ENCODE measurements at places on chromosomes 7 and 10.

GRCh38 chr7:139893461-139893860, 64.4 kb downstream of the TBXAS1 start:
- no peak for DNase-seq

GRCh38 chr7:34069676-34070075, 164.3 kb downstream of the BMPER start:
- DNase-seq, result peak; percentile 29

DNA sequence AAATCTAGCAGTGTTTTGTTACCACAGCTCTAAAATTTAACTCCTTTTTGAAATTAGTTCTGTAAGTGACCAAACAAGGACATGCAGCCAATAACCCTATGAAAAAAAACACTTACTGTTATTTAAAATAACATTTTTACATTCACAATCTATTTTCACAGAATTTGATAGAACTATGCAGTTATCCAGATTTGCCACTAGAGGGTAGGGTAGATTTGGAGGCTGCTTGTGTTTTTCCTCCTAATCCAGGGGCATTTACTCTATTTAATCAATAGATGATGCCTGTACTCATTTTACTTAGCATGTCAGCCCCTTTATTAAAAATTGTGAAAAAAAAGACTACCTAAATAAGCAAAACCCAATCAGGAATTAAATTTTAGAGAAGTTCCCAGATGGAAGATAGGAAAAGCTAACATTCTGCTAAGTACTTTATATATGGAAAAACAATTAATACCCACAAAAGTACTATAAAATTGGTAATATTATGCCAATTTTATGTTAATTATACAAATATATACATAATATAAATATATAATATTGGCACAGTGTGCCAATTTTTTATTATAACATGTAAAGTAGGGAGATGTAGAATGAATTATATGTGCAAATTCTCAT, 18.1 kb upstream of the LIPK start:
- DNase-seq, result peak; percentile 10

- no peak for DNase-seq
These were observed 16.4 kb downstream of the ZNF487 start for GRCh38 chr10:43453266-43453831.

- DNase-seq, result no peak
These were observed 78.1 kb downstream of the CREM start for GRCh38 chr10:35204650-35205319.

DNA sequence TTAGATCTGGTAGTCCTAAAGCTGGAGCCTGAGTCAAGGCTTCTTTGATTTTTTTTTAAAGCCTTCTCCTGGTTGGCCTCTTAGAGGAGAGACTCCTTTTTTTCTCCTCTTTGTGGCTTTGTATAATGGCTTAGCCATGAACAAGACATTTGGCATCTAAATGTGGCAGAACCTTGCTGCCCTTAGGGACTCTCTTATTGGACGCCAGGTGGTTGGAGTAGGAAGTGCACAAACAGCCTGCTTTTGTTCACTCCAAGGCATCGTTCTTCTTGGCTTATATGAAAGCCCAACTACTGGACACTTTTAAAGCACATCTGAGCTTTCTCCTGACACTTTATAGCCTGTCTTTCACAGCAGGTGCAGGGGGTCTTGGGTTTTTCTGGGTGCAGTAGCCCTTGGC, 25.0 kb downstream of the ZPBP start:
- DNase-seq, result no peak

- DNase-seq, result no peak
These were observed 497.0 kb upstream of the FOXK1 start for GRCh38 chr7:4185136-4185535.

DNA sequence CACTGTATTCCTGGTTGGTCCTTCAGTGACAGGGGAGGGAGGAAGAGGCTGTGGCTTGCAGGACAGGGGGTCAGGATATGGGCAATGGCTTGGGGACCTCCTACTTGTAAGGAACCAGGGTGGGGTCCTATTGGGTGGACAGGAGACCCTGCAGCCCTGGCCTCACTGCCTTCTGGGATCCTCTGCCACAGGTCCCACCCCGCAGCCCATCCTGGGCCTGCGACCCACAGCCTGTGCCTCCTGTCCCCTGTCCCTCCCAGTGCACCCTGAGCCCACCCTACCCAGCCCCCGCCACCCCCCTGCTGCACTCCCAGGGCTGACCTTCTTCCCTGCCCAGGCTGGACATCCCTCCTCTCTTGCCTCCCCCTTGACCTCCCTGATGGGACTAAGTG, 58.7 kb upstream of the MYL10 start:
- DNase-seq, result no peak

GRCh38 chr7:151257990-151258389, 9.5 kb upstream of the SMARCD3 start:
- no peak for DNase-seq

GRCh38 chr10:128097783-128098182, 28.4 kb downstream of the MKI67 start:
- DNase-seq, result no peak

DNA sequence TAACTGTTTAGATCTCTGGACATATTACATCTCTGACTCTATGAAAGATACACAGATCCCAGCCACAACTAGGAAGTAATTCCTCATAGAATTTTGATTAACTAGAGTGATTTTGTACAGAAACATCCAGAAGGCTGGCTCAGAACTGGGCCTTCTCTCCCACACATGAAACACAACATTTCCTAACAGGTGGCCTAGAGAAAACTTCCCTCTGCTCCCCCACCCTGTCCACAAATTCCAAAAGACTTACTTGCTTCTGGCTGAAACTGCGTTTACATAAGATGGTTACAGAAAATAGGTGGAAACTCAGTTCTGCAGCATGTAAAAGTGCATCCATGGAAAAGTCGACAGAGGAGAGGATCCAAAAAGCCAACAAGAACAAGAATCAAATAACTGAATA, 132.9 kb downstream of the FZD1 start:
- DNase-seq, result no peak

GRCh38 chr10:85262992-85263391, 934.6 kb downstream of the CCSER2 start:
- DNase-seq, result no peak

GRCh38 chr7:74575083-74575784, 82.3 kb upstream of the GTF2I start:
- DNase-seq, result peak; percentile 38

DNA sequence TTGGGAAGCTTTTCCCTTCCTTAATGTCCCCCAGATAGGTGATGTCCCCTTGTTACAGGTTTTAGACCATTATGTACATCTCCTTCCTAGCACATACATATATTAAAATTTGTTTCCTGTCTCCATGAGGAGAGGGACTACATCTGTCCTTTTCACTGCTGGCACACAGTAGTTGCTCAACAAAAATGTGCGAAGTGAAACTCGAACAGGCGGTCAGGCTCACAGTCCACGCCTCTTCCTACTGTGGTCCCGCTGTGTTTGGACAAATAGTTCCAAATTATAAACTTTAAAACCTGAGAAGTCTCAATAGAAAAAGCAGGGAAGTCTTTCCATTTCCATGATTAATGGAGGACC, 1.2 kb upstream of the HHEX start:
- DNase-seq, result no peak

GRCh38 chr7:156166692-156167416, 354.6 kb upstream of the SHH start:
- no peak for DNase-seq

DNA sequence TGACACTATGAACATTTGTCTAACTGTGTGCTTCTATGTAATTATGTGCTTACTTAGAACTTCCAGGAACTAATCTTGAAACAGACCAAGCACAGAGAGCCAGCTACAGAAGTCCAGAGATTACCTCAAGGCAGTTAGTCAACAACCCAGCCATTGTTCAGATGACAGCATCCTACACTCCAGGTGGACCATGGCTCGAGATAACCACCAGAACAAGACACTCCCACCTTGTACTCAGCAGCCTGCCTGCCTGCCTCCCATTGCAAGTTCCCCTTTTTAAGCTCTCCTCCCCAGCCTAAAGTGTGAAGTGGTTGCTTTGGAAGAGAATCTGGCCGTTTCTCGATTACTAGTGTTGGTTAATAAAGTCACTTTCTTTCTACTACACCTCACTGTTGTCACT, 1080.6 kb upstream of the LRRN3 start:
- DNase-seq, result no peak

- no peak for DNase-seq
These were observed 986.9 kb downstream of the REEP3 start for GRCh38 chr10:64508029-64508661.

- no peak for DNase-seq
These were observed 182.6 kb upstream of the TMEM106B start for GRCh38 chr7:12028508-12028907.

- no peak for DNase-seq
These were observed 160.8 kb downstream of the ZNF438 start for GRCh38 chr10:30870896-30871295.

GRCh38 chr7:128405471-128406313, 4.1 kb downstream of the IMPDH1 start:
- DNase-seq, result no peak

DNA sequence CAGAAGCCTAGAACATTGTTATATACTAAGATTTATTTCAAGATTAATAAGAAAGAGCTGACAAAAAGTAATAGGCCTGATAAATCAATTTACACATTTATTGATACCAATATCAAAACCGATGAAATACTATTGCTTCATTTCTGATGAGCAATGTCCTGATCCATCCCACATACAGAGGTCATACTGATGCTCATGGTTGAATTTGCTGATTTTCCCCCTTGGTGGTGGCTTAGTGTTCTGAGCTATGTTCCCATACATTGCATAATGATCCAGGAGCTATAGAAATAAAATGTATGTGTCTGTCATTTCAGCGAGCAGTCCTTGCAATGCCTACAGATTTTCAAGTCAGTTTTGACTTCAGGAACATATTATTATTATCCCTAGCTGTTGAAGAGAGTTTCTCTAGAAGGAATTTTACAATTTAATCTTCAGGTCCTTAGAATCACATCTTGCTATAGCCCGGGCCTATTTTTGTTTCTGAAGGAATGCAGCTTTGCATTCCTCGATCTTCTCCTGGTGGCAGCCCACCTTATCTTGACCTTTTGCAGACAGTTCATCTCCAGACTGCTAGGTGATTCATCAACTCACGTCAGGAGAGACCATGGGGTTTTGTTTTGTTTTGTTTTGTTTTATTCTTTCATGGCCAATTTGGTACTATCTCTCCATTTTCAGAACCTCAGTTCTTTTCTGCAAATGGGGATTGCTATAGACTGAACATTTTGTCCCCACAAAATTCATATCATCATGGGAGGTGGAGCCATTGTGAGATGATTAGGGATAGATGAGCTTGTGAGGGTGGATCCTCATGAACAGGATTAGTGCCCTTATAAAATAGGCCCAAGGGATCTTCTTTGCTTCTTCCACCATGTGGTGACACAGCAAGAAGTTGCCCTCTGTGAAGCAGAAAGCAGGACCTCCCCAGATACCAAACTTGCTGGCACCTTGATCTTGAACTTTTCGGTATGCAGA, 465.6 kb upstream of the IGFBP3 start:
- DNase-seq, result no peak

- peak; percentile 43 for DNase-seq
These were observed 26.5 kb upstream of the NUB1 start for GRCh38 chr7:151315038-151315655.

DNA sequence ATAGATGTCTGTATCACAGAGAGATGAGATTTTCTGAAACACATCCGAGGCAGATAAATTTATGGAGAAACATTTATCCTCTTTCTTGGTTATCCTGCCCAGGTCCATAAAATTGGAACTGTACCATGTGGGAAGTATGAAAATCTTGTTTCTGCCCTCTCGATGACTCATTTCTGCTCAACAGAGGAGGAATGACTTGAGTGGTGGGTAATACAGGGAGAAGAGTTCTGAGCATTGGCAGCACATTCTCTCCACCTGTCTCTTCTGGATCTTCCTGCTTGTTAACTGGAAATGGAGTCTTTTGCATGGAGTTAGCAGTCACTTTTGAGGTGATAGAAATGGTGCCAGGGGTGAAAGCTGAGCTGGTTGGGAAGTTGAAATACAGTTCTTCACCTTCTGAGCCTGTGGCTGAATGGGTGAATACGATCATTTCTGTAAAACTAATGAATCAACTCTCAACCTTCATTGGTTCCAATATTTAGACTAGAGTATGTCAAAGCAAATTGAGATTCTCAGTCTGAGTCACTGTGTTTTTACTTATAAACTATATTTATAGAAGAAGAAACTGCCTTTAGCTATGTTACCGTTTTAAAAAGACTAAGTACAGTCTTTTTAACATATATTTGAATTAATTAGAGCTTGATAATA, 945.5 kb downstream of the SORCS3 start:
- DNase-seq, result no peak

- DNase-seq, result no peak
These were observed 45.3 kb downstream of the NRG3 start for GRCh38 chr10:81920213-81920829.

DNA sequence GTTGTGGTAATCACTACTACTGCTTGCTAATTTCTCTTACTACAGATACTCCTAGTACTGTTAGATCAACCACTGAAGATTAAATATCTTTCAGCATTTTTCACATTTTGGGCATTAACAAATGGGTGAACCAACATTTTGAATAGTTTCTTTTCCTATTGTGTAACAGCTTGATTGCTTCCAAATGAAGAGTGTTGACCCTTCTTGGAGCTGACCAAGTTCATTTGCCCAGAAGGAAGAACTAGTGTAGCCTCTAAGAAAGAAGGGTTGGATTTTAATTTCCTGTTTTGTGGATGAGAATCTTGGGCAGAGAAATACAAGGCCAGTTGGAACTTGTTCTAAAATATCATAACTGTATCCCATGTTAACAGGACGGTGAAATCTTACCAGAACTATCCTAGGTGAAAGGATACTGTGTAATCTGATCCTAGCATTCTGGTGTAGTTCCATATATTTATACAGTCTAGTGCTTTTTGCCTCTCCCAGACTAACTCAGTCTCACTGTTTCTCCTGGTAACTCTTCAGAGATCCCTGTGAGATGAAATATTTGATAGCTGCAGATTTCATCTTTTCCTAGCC, 37.3 kb downstream of the SND1 start:
- DNase-seq, result no peak

GRCh38 chr10:23419655-23420329, 19.1 kb upstream of the OTUD1 start:
- no peak for DNase-seq

DNA sequence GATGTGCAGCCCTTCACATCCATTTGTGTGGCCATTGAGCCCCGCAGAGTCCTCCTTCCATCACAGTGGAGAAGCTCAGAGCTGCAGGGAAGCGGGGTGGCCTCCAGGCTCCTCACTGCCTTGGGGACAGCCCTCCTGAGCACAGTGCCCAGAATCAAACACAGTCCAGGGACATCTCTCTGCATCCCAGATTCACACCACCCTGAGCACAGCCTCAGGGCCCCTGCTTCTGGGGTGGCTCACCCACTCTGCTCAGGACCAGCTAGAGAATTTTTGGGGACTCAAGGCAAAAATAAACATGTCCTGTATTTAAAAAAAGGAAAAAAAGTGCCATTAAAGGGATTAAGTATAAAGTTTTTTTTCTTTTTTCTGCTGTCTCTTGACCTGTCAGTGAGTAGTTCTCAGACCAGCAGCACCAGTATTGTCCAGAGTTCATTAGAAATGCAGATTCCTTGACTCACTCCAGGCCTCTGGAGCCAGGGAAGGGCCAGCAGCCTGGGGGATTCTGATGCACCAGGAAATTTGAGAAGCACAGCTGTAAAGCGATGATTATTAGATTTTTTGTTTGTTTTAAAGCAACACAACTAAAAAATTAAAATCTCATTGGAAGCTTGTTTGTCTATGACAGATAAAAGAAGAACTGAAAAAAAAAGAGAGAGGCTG, 61.6 kb downstream of the ARHGAP22 start:
- DNase-seq, result no peak

All from HFFc6 (cell line).